Activated T-cell treated with anti-CD3 and anti-CD28 coated beads for 4 hours (primary cell): ENCODE measurements at places on chromosomes 2 and 18.
A peak's percentile ranks its signal among the peaks of the same experiment; 100 is the strongest.

DNA sequence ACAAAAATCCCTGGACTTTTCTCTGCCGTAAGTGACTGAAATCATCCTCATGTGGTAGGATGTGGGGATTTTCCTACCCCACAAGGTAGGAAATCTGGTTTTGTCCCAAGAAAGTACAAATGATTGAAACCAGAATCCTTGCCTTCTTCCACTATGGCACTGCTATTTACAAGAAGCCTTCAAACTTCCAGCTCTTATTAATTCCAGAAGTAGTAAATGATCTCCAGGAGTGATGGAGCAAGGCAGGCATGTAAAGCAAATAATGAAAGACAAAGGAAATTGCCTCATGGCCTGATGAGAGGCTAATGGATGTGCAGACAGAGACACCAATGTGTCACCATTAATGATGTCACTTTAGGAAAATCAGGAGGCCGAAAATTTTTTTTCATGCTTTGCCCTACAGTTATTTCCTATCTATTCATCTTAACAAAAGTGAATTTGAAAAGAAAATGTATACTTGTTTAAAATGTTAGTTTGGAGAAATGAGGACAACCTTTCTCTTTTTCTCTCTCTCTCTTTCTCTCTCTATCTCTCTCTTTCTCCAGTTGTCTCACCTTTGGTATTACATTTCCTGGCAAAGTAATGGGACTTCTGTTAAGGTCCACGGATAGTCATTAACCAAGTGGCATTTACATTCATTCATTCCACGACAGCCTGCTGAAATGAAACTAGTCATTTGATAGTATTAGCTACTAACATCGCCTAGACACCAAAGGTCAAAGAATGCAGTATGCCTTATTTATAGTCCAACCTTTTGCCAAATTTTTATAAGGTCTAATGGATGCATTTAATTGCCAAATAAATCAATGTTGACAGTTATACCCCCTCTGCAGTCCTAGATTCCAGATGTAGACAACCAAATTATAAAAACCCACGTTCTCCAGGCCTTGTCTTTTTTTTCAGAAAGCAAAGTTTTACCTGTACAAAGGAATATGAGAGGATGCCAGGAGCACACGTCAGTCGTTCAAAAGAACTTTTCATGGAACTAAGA, 5.0 kb upstream of the EVA1A start:
- no peak for DNase-seq

GRCh38 chr2:130987519-130988425, 105.5 kb downstream of the FAM168B start:
- no peak for DNase-seq

DNA sequence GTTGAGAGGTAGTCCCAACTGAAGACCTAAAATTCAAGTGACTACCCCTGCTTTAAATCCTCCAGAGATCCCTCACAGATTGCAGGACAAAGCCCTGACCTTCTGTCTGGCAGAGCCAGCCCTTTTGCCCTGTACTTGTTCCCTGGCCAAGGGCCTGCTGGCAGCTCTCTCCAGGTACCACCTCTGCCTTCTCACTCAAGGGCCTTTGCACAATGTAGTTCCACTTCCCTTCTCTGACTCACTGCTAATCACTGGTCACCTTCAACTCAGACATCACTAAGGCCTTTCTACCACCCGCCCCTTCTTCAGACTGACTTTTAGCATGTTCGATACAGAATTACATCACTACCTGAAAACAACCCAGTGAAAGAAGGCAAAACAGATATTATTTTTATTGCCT, 411.0 kb downstream of the TMEM182 start:
- no peak for DNase-seq

GRCh38 chr2:67604360-67604759, 207.2 kb downstream of the ETAA1 start:
- DNase-seq: no peak

GRCh38 chr2:10914272-10914693, 2.5 kb downstream of the KCNF1 start:
- DNase-seq: no peak

DNA sequence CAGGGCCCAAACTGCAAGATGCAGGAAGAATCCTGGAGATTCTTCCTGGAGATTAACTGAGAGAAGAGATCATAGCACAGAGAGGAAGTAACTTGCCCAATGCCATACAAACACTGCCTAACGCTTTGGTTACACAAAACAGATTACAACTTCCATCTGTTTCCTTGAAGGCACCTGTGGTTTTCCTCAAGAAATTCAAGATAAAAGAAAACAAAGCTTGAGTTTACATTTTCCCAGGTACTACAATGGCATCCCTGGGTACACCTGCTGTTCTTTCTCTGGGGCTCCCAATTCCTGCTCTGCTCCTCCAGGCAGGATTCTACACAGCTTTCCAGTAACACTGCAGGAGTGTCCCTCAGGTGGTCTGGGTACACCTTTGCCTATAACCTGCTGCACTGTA, 781.9 kb upstream of the ID2 start:
- no peak for DNase-seq

GRCh38 chr18:58087928-58088690, 44.1 kb downstream of the NEDD4L start:
- no peak for DNase-seq

- no peak for DNase-seq
Measured at GRCh38 chr18:27695052-27695451, 481.9 kb downstream of the CDH2 start.

GRCh38 chr2:240888130-240888889, 7.6 kb downstream of the MAB21L4 start:
- DNase-seq: no peak

DNA sequence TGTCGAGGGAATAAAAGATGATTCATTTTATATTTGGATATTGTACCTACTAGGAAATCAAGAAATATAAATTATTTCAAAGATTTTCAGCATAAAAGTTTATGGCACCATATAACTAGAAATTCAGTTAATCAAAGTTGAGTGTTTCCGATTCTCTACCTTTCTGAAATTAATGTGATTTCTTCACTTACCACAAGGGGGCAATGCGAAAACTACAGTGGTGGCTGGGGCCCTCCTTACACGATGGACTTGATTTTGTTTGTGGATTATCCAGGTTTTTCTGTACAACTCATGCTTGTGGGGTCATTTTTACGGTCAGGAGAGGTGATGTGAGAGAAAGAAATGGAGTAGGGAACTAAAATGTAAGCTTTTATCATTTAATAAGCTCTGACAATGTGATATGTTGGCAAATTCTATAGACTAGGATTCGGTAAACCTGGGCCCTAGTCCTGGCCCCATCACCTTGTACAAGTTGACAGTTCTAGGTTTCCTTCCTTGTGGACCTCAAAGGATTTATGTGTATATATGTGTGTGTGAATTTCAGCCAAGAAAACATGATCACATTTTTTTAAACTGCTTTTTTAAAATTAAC, 47.6 kb downstream of the G6PC2 start:
- no peak for DNase-seq

- no peak for DNase-seq
Measured at GRCh38 chr2:224208007-224208406, 168.9 kb upstream of the SERPINE2 start.

- no peak for DNase-seq
Measured at GRCh38 chr18:3029215-3029952, 16.4 kb upstream of the LPIN2 start.

DNA sequence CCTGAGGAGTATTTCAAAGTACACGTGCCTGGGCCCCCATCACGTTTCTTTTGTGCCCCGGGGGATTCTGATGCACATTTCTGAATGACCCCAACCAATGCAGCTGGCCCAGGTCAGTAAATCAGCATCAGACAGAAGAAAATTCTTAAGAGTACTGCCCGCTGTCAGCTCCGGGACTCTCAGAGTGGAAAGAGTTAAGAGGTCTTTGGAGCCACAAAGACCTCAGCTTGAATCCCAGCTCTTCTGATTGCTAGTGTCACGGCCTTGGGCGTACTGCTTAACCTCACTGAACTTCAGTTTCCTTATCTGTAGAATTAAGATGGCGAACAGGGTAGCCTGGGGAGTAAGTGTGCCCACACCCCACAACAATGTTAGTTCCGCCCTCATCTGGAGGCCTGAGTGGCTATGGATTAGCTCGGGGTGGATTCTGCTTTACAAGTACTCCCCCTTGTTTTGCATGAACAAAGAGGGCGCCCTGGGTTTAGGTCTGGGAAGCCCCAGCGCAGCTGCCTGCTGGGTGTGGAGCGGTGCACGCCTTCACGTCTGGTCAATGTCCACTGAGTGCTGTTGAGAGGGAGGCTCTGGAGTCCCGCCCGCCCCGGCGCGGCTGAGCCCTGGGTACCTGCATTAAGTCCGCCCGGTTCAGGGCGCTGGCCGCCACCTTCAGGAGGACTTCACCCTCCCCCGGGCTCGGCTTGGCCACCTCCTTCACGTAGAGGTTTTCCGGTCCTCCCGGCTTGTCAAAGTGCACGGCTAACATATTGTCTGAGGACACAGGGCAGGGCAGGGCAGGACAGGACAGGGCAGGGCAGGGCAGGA, 858 bp downstream of the TP53I3 start:
- DNase-seq: peak; percentile 8

- no peak for DNase-seq
Measured at GRCh38 chr2:46252891-46253659, 44.1 kb upstream of the EPAS1 start.

DNA sequence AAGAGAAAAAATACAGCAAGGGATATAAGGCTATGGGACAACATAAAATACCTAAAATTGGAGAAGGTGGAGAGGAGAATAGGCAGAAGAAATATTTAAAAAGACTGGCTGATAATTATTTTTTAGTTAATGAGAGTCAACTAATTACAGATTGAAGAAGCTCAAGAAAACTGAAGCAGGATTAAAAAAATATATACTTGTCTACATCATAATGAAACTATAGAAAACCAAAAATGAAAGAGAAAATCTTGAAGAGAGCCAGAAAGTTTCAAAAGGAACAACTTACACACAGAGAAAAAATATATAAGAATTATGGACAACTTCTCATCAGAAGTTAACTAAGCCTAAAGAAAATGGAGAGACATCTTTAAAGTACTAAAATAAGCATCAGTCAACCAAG, 62.9 kb upstream of the APCDD1 start:
- DNase-seq: no peak

DNA sequence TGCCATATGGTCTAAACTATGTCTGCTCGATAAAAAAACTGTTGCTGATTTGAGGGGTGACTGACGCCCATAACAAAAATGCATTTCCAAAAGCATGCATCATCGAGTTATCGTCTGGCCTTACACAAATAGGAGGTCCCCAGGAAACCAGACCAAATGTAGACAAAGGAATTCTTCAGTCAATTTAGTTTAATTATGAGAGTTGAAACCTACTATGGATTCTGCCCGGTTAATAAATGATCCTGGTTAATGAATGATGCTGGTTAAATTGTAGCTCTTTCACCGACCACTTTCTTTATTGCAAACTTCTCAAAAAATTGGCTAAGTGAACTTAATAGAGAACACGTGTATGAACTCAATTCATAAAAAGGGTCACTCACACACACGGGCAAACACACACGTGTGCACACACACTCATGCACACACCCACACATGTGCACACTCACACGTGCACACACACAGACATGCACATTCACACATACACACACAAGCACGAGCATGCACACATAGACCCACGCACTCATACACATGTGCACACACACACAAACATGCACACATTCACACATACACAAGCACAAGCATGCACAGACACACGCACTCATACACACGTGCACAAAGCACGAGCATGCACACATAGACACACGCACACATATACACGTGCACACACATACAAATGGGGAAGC, 59.0 kb upstream of the SALL3 start:
- no peak for DNase-seq

DNA sequence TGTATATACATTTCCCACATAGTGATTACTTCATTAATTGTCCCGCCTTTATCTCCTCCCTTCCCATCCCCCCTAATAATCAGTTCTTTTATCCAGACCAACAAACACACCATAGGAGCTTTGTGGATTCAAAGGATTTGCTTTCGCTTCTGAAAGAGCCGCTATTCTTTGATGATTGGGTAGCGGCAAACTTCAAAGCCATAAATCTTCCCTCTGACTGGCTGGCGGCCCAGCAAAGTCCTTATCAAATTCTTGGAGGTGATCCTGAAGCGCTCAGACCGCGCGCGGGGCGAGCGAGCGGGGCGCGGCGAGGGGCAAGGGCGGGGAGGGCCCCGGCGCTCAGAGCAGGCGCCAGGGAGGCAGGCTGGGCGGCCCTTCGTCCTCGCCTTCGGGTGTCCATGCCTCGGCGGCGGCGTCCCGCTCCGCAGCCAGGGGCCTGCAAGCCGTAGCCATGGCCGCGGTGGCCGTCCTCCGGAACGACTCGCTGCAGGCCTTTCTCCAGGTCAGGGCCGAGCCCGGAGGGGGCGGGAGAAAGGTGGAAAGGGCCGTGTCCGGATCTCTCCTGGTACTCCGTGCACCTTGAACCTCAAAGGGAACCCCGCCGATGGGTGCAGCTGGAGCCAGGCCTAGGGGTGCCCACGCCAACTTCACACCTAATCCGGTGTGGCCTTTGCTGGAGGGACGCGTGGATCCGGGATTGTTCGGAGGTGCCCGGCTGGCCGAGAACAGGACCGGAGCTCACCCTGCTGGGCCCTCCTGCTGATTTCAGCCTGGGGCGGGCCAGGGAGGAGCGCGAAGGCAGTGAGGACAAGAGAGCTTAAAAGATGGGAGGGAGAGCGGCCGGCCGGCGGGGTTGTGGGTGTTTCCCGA, at the start of gene SP5:
SP5 (plus strand) TSS at position 276 of the 870 bp plus-strand sequence; CDS start at position 452, 176 bp downstream.
- no peak for DNase-seq

DNA sequence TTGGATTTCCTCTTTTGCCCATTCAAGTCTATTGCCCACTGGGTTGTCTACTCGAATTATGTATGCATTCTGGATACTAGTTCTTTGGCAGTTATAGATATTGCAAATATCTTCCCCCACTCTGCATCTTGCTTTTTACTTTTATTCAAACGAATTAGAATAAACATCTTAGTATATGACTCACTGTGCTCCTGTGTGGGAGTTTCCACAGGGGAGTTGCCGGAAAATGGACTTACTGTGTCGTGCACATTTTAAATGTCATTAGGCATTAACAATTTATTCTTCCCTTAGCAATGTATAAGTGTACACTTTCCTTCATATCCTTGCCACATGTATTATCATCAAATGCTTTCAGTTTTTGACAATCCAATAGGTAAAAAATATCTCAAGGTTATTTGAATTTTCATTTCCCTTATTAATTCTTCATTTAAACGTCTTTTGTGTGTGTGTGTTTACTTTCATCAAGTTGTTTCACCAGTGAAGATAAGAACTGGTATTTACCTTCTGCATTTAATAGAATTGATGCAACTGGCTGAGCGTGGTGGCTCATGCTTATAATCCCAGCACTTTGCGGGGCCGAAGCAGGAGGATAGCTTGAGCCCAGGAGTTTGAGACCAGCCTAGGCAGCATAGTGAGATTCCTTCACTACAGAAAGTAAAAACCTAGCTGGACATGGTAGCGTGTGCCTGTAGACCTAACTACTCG, 4.6 kb upstream of the UGT1A5 start:
- no peak for DNase-seq

DNA sequence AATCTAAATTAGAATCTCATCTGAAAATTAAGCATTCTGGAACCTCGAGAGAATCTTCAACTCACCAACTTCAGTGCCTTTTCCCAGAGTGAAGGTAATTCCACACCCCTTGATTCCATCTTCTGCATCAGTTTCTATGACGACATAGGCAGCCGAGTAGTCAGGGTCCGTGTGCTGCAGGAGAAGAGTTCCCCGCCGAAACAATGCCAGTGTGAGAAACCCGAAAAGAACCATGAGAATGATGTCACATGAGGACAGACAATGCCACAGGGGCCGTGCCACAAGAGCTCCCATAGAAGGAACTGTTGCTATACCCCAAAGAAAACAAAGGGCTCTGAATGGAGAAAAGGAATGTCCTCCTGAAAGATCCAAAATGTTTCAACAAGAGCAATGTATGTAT, 6.0 kb downstream of the ENOSF1 start:
- DNase-seq: no peak
